Activated CD8-positive, alpha-beta memory T cell treated with anti-CD3 and anti-CD28 coated beads for 36 hours (primary cell): ENCODE measurements at places on chromosomes 4 and X. TPM values are rescaled to one million over a fixed set of nuclear protein-coding genes. Genes with fewer than 3 reads are reported as not detected.

Gene KCTD8
- total RNA-seq: not detected

Gene SUPT20HL1
- total RNA-seq: 0.11 TPM

Gene ZNF630
- 1.3 TPM for total RNA-seq

Gene NEUROG2
- not detected for total RNA-seq

Gene CD99L2
- total RNA-seq: 14.3 TPM

Gene SPP1
- not detected for total RNA-seq

Gene PRSS12
- not detected for total RNA-seq

Gene CFAP99
- total RNA-seq: not detected

Gene GRPR
- total RNA-seq: 0.13 TPM

Gene CT45A1
- not detected for total RNA-seq

Gene SOX3
- not detected for total RNA-seq

Gene ACE2
- total RNA-seq: not detected

Gene ATOH1
- total RNA-seq: not detected

Gene ELF2
- total RNA-seq: 23.9 TPM

Gene DUSP21
- not detected for total RNA-seq

Gene RBM10
- 67.1 TPM for total RNA-seq

Gene CFP
- 0.61 TPM for total RNA-seq

Gene LANCL3
- total RNA-seq: 0.38 TPM
